ENCODE measurements at places on chromosomes 4 and X. TPM values are rescaled to one million over a fixed set of nuclear protein-coding genes. Genes with fewer than 3 reads are reported as not detected.
A peak's percentile ranks its signal among the peaks of the same experiment; 100 is the strongest.

- peak; percentile 57 for DNase-seq
These were observed 31.8 kb upstream of the IQSEC2 start for GRCh38 chrX:53312946-53313727.

DNA sequence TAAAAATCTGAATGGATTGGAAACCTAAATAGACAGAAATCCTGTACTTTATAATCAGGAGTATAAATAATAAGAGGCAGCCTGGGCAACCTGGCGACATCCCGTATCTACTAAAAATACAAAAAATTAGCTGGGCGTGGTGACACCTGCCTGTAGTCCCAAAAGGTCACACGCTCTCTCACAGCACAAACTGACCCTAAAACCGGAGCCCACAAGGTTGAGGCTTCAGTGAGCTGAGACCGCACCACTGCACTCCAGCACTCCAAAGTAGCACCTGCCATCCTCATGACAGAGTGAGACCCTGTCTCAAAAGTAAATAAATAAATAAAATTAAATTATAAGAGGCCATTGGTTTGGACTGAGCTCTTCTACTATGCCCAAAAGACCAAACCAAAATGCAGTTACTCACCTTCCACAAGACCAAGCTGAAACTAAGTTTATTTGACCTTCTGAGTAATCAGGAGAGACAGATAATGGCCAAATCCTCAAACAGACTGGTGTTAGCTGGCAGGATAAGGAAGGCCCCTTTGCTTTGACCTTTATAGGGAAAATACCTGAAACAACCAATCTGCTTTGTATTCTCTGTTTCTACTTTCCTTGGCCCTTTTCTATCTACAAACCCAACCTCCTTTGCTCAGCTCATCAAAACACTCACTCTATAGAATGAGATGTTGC, 3.2 kb upstream of the GRSF1 start:
- DNase-seq: no peak

The VSIG4 gene
- not detected for total RNA-seq

The NAP1L3 gene
- 5.5 TPM for total RNA-seq

DNA sequence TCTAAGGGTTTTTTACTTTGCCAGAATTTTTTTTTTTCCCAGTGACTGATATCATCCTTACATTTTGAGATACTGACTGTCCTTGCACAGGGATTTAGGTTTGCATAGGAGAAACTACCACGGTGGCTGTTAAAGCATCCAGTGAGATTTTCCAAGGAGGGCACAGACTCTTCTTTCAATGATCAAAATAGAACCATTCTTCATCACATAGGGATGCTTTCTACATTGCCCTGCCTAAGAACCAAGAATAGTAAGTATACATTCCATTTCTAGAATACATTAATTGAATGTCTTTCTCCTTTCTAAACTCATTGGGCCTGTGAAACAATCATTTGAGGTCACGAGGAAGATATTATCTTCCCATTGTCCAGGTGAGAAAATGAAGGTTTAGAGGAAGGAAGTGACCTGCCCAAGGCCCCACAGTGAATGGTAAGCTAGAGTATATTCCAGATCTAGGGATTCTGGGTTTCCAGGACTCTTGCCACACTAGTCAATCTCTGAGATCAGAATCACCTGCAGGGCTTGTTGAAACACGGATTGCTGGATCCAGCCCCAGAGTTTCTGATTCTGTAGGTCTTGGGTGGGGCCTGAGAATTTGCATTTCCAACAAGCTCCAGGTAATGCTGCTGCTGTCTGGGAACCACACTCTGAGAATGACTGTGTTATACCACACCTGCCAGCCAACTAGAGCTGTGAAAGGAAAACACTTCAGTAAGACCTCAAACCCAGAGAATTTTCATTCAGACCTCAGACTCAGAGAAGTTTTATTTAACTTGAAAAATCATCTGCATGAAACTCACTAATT, 17.7 kb upstream of the TMEM154 start:
- no peak for DNase-seq

The NMU gene
- total RNA-seq: not detected

GRCh38 chr4:41361794-41362526, 105.2 kb downstream of the UCHL1 start:
- no peak for DNase-seq

DNA sequence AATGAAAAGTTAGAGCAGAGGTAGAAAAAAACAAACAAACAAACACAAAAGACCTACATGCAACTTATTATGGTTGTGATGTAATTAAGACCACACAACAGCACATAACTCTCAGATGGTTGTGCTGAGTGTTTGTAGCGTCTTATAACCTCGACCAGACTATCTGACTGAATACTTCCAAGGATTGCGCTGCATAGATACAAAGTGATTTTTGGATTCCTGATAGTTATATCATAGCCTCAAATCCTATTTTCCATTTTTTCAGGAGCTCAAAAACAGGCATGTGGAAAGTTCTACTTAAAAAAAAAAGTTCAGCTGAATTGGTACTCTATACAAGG, 236.1 kb downstream of the SPRY1 start:
- peak; percentile 8 for DNase-seq

All from fibroblast of villous mesenchyme (primary cell).